Activated CD4-positive, alpha-beta T cell treated with anti-CD3 and anti-CD28 coated beads for 24 hours (primary cell): ENCODE measurements at places on chromosomes 3 and 15.

DNA sequence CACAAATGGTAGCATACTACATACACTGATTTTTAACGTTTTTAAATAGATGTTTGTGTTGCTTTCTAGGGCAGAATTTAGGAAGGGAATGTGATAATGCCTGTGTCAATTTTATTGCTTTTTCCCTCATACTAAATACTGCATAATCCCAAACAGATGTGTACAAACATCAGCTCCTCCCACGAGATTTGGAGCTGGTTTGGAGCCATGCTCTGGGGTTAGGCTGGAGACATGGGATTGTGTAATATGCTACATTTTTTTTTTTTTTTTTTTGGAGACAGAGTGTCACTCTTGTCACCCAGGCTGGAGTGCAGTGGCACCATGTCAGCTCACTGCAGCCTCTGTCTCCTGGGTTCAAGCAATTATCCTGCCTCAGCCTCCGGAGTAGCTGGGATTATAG is 80.1 kb downstream of the EBLN2 start:
- DNase-seq = no peak

DNA sequence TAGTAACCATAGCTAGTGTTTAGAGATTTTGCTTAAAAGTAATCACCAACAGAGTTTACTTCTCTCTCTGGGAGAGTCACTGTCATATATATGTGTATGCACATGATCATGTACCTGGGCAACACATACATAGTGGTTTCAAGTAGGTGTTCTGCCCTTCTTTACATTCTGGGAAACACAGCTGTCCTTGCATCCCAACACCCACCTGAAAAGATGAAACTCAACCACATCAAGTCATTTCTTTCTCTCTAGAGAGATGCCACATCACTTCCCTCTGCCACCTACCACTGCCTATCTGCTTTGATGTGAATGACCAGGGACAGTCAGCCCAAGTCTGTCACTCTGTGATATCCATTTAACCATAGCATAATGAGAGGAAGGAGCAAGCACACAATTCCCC is 155.8 kb upstream of the GADL1 start:
- no peak for DNase-seq

DNA sequence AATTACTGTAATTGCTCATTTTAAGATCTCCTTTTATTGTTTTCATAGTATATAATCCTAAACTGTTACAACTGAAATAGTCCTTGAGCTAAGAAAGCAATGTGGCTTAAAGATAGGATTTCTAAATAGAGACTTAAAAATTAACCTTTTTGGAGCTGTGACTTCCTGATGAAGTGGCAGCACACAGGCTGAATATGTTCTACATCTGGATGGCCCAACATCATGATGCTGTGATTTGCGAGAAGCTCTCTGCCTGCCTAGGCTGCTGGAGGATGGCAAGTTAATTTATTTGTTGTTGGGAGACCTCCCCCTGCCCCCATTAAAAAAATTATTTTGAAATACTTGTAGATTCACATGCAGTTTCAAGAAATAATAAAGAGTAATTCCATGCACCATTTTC is 134.5 kb downstream of the IGF1R start:
- no peak for DNase-seq

DNA sequence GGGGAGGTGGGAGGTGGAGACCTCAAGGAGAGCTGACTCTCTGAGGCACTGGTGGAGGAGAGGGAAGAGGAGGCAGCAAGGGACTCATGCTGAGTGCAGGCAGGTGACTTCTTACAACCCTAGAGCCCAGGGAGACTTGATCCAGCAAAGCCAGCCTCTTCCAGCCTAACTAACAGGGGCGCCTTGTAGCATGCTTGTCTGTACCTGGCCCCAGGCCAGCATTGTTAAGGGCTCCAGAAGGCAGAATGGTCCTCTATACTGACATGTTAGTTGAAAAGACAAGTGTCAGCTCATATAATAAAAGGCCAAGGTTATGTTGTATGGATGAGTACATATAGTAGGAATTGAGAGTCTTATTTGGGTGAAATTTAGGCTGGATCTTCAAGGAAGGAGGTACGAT is 65.4 kb downstream of the CHDH start:
- DNase-seq = no peak

DNA sequence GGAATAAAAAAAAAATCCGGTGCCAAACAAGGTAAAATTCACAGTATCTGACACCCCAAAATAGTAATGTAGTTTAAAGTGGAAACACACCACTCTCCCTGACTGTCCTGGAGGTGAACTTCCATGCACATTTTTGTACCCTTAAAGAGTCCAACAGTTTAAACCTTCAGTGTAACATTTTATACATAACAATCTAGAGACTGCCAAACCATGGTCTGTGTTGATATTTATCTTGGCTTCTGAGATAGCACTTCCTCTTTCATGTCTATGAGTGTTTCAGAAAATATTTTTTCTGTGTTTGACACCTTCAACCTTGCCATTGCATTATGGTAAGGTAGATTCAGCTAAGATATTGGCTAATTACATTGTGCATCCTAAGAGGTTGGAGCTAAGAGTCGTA is 13.9 kb downstream of the TMEM45A start:
- no peak for DNase-seq

GRCh38 chr3:89411201-89411600 is 303.8 kb downstream of the EPHA3 start:
- no peak for DNase-seq

- DNase-seq = no peak
These were observed 66.2 kb upstream of the HRH1 start for GRCh38 chr3:11088066-11088465.

DNA sequence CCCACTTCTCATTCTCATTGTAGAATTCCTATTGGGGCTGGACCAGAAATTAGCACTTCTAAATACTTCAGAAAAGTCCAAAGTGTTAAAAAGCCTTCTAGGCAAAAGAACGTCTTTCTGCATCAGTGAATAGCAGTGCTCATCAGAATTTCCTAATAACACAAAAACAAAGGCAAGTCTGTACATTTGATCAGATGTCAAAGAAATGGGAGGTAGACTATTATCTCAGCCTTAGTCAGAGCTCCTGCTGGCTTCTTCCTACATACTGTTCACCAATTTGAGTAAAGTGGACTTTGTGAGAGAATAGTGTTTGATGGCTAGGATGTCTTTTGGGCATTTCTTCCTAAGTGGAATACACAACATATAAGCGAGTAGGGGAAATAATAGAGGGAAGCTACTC is 48.7 kb downstream of the FOXB1 start:
- DNase-seq = no peak

DNA sequence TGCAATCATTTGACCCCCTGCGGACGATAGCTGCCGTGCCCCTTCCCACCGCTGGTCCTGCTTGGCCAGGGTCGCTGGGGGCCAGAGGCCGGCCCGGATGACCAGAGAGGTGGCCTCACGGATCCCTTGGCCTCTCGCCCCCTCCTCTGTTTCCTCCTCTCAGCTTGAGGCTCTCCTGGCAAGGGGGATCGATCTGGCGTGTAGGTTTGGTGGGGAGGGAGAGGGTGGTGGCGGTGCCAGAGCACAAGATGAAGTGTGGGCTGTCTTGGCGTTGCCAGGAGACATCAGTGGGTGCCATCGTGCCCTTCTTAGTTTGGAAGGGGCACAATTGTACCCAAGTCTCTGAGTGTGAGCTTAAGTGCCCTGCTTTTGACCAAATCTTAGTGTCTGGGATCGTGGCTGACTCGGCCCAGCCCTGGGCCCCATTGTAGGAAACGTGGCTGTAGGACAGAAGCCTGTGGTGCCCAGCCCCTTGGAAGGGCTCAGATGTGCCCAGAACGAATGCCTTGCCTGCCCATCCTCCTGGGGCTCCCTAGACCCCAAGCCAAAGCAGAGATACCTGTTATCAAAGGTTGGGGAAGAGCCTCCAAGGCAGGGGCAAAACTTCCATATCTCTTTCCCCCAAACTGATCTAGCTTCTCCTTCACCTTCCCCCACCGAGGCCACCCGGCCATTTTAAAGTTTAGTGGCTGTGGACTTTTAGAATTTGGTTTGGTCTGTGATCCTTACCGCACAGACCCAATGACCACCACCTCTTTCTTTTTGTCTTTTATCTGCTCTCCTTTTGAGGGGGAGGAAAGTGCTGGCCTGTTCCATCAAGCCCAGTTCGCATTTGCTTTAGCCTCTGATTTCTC is 14.4 kb downstream of the NR2F2 start:
- DNase-seq = no peak

DNA sequence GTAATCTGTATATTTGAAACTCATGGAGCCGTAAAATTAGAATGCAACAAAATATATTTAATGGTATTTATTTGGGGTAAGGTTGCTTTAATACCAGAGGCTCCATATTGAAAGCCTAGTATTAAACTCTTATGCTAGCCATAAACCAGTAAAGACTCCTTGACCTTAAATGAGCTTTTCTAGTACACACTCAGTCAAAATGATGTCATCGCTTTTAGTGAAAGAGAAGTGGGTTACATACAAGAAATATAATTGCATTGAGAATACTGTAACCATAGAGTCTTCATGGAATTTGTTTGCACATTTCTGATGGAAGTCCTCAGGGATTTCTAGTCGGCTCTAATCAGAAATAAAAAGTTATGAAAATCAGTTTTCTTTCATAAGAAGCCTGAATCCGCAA is 757.6 kb downstream of the GBE1 start:
- DNase-seq = no peak

GRCh38 chr3:69385123-69385722 is 665 bp downstream of the FRMD4B start:
- DNase-seq = no peak

- no peak for DNase-seq
These were observed 11.7 kb upstream of the MUSTN1 start for GRCh38 chr3:52846432-52846965.

DNA sequence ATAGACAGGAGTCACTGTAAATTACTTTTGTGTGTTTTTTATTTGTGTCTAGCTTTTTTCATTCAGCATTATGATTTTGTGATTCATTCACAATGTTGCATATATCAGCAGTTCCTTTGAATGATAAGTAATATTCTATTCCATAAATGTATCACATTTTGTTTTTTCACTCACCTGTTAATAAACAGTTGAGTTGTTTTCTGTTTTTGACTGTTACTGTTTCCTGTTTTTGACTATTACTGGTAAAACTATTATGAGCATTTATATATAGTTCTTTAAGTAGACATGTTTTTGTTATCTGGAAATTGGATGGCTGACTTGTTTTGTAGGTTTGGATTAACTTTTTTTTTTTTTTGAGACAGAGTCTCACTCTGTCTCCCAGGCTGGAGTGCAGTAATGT is 138.4 kb downstream of the RSRC1 start:
- DNase-seq = no peak

DNA sequence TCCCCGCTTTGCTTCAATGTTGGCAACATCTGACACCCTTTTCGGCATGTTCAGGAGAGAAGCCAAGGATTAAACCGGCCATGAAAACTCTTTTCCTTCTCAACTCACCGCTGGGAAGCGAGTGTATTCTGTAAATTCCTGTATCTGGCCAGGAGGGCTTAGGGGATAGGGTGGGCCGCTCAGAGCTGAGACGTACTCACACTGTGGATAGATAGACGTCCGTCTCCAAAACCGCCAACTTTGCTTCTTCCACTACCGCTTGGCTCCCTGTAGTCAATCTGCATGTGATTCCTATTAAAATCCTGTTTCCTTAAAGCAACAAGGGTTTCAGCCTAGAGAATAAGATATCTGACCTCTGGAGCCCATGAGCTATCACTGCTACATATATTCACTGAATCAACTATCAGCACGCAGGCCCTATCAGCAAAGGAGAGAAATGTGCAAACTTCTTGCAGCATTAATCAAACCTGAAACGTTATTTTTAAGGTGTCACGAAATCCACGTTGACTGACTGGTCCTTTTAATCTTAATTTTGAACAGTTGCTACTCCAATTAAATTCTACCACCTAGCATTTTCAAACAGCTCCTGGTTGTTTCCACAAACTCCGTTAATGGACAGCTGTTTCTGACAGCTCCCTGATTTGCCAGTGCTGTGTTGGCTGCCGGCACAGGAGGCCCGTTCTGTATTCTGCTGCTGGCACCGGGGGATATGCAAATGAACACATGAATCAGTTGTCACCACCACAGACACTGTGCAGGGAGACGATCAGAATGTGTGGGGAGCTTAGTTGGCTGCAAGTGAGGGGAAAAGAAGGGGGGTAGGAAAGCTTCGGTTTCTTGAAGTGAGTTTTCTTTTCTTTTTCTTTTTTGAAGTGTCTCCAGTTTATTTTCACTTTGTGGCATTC is 438.9 kb upstream of the ARRDC4 start:
- no peak for DNase-seq

GRCh38 chr3:24802614-24803013 is 308.0 kb upstream of the THRB start:
- DNase-seq = no peak

DNA sequence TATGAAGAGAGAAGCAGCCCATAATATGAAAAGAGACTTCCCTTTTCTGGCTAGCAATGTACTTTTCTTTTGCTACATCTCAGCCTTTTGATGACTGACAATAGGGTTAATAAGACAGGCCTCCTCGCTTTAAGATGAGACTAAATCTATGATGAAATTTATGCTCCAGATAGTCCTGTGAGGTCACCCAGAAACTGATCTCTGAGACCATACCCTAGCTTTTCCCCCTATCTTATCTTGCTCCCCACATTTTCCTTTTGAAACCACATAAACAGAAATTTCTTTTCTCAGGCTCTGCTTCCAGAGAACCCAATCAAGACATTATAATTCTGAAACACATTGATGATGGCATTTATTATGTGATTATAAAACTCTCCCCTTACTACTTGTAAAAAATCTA is 168.8 kb upstream of the CADM2 start:
- no peak for DNase-seq

DNA sequence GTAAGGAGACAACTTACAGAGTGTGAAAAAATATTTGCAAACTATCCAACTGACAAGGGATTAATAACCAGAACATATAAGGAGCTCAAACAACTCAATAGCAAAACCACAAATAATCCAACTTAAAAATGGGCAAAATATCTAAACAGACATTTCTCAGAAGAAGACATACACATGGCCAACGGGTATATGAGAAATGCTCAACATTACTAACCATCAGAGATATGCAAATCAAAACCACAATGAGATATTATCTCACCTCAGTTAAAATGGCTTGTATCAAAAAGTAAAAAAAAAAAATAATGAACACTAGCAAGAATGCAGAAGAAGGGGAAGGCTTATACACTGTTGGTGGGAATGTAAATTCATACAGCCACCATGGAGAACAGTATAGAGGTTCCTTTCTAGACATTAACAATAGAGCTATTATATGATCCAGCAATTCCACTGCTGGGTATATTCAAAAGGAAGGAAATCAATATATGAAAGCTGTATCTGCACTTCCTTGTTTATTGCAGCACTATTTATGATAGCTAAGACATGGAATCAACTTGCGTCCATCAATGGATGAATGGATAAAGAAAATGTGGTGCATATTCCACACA is 998.6 kb downstream of the NAALADL2 start:
- DNase-seq = no peak

- no peak for DNase-seq
These were observed 253.2 kb upstream of the UBE2E1 start for GRCh38 chr3:23552506-23552905.

- DNase-seq = no peak
These were observed 140.6 kb downstream of the RBPMS2 start for GRCh38 chr15:64634576-64635498.
